ENCODE measurements at places on chromosomes 1 and 21.

- DNase-seq: no peak
These were observed 181.6 kb downstream of the NCAM2 start for GRCh38 chr21:21179619-21180298.

GRCh38 chr1:57674801-57675200 is 250.9 kb upstream of the DAB1 start:
- DNase-seq: no peak

DNA sequence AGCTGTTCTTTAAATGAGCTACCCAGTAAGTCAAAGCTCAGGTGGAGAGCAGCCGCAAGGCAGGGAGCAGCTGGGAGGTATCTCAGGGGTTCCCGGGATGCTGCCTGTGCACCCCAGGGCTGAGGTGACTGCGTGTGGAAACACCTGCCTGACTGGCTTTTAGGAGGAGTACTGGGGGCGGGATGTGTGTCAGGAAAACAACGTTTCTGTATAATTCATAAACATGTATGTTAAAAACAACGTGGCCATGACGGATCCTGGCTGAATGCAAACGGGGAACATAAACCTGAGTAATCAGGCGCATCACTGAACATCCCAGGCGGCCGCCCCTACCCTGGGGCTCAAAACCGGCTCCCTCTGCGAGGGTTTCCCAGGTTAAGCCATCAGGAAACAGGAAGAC is 1.5 kb downstream of the C1orf159 start:
- DNase-seq: no peak

DNA sequence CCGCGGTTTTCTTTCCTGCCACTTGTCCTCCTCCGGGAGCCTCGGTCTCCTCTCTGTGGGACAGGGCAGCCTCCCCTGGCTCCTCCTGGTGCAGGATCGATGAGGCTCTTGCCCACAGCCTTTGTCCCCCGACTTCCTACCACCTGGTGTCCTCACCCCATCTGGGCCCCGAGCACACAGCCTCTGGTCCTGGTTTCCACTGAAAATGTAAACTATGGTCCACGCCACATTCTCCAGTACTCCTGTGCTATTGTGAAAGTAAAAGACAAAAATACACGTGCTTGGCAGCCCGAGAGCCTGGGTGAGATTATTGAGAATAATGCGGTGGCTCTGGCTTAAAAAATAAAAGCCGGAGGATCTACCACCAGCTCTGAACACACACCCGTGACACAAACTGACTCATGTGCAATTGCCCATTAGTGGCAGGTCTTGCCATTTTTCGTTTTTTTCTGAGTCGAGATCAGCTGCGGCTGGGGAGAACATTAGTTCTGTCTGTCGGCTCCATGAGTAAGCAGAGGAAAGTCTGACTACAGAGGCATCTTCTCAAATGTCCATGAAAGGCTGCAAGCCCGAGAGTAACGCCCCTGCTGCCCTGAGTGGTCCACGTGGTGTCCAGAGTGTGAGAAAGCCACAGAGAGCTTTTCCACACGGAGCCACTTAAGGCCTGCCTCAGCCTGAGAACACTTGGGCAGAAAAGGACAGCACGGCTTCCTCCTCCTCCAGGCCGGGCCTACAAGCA is 5.7 kb upstream of the COL6A2 start:
- peak; percentile 85 for DNase-seq

- DNase-seq: no peak
These were observed 4.9 kb upstream of the MAPKAPK2 start for GRCh38 chr1:206679738-206680211.

DNA sequence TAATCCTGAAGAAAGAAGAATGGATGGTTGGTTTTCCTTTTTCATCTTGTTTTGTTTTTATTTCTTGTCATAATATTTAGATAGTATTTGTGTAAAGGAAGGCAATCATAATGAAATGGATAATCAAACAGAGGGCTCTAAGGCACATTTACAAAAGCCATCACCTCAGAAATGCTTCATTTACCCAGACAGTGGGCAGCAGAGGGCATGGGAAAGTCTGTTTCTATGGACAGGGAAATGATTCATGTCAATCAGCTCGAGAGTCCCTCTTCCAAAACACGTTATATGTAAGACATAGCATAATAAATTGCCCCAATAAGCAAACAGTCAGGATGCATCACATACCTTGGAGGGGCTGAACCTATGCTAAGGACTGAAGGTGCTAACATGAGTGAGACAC is 426.1 kb downstream of the PLPP3 start:
- DNase-seq: no peak

GRCh38 chr21:15079269-15079668 is 14.5 kb upstream of the NRIP1 start:
- DNase-seq: no peak

GRCh38 chr1:28986306-28986910 is 72.0 kb downstream of the EPB41 start:
- DNase-seq: no peak

- no peak for DNase-seq
These were observed 439.2 kb downstream of the PTBP2 start for GRCh38 chr1:97160818-97161217.

GRCh38 chr1:87165177-87165576 is 163.5 kb upstream of the LMO4 start:
- DNase-seq: no peak

DNA sequence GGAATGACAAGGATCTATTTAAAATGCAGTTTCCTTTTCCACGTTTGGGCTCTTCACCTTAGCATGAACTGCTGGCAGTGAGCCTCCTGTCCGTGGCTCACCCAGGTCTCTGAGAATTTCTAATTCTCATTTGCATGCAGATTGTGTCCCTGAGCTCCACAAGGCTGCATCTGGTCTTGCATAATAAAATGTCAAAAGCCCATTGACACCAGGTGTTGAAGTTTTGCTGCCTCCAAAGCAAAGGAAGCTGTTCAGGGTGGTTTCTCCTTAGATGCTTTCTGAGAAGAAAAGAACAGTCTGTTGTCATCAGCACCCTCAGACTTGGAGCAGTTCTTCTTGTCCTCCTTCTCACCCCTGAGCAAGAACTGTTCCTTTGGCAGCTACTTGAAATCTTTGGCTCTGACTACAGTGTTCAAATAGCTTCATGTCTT is 433.1 kb upstream of the KAZN start:
- DNase-seq: no peak

DNA sequence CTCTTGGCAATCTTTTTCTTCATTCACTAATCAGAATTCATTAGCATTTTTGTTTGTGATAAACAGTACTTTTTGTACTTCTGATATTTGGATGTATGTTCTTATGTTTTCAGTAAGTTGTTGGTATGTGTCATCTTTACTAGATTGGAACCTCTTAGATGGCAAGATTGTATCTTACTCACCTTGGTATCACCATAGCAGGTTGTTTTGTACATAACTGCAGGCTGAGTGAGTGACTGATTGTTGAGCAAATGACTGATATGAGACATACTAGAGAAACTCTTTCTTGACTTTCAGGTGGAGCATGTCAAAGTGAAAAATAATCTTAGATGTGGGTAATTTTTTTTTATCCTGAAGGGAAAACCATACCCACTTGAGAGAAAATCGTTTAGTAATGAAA is 173.7 kb downstream of the CLEC20A start:
- no peak for DNase-seq

- DNase-seq: no peak
These were observed 1.2 kb downstream of the MYBPH start for GRCh38 chr1:203174324-203174985.

- peak; percentile 50 for DNase-seq
These were observed 8.9 kb upstream of the GOLT1A start for GRCh38 chr1:204222764-204223055.

GRCh38 chr1:162020150-162020549 is 3.5 kb downstream of the OLFML2B start:
- DNase-seq: no peak

GRCh38 chr1:161137881-161138280 is 5.4 kb upstream of the DEDD start:
- DNase-seq: no peak

GRCh38 chr1:36481771-36482723 is 666 bp downstream of the CSF3R start:
- DNase-seq: no peak

- DNase-seq: peak; percentile 86
These were observed 32.3 kb upstream of the TARDBP start for GRCh38 chr1:10980094-10980577.

GRCh38 chr1:15189692-15190370 is 36.3 kb downstream of the TMEM51 start:
- DNase-seq: no peak

DNA sequence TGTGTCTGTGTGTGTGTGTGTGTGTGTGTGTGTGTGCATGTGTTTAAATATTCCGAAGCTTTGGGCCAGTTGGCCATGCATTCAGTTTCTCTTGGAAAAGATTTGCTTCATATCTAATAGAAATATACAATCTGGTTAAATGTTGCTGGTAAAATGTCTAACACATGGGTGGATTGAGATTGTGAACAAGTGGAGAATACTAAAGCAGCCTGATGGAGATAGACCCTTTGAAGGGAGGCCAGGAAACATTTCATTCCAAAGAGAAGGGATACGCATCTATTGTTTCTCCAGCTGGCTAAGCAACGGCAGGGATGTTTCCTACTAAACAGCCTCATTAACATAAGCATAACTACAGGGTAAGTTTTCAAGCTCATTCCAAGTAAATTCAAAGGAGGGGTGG is 257.5 kb upstream of the PTBP2 start:
- DNase-seq: peak; percentile 50

DNA sequence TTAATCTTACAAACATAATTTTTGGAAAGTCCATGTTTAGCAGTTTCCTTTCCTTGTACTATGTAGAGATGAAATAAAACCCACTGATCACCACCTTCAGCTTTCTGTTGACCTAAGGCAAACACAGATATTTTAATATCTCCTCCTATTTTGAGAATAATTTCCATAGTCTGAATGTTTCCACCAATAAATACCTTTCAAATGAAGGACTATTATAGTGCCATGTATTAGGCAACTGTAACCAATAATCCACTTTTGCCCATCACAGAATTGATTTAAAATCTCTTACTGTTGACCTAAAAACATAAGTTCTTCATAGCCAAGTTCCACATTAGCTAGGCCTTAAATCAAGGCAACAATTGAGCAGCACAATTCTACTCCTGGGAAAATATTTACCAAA is 1.8 kb downstream of the CDC42BPA start:
- no peak for DNase-seq

- no peak for DNase-seq
These were observed 44.2 kb upstream of the KDM4A start for GRCh38 chr1:43605766-43606165.

- no peak for DNase-seq
These were observed 321.3 kb downstream of the SIPA1L2 start for GRCh38 chr1:232308616-232309015.

DNA sequence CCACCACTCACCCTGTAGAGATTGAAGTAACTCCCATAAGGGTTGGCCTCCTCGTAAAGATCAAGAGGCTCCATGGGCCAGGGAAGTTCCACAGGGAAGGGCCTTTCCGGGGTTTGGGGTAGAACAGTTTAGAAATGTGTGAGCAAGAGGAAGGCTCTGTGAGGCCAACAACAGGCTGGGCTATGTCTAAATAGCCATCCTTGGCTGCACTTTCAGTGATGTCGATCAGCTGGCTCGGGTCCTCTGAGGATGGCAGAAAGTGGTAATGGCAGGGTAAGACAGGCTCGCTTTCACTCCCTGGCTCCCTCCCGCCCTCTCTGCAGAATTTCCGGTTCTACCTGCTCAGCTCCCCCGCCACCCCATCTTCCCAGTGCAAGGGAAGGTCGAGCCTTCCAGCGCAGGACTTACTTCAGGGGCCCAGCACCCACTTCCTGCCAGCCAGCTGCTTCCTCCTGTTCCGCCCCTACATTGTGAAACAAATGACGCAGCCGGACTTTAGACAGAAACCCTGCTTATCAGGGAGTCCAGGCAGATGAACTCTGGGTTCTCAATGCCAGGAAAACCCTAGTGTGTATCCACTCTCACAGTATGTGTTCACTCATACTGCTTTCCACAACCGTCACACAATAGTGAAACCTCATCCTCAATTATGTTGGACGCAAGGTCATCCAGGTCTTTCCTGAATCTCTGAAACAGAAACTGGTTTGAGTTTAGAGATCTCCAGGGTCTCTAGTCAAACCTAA is 7.3 kb downstream of the F11R start:
- peak; percentile 63 for DNase-seq

DNA sequence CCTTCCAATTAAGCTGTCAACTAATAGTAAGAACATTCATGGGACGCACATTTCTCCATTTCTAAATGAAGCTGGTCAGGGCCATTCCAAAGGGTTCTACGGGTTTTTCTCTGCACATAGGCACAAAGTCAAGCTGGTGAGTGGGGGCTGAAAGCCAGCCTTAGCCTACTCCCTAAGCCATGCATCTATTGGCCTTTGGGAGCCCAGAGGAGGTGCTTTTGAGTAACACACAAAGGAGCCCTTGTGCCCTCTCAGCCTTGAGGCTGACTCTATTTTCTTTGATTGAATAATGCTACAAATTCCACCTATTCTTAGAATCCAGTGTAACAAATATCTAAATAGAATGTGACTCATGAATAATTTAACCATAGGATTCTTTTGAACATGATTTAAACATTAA is 73.6 kb downstream of the RGS13 start:
- no peak for DNase-seq

DNA sequence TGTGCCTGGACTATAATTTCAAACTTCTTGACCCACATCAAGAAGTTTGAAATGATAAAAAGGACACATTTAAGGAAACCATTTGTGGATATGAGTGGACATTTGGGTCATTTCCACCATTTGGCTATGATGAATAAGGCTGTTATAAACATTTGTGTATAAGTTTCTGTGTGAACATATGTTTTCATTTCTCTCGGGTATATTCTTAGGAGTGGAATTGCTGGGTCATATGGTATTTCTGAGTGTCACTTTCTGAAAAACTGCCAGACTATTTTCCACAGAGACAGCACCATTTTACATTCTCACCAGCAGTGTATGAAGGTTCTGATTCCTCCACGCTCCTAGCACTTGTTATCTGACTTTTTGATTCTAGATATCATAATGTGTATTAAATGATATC is 50.8 kb downstream of the GPR137B start:
- DNase-seq: no peak

GRCh38 chr1:86201311-86201710 is 44.7 kb upstream of the COL24A1 start:
- DNase-seq: no peak

DNA sequence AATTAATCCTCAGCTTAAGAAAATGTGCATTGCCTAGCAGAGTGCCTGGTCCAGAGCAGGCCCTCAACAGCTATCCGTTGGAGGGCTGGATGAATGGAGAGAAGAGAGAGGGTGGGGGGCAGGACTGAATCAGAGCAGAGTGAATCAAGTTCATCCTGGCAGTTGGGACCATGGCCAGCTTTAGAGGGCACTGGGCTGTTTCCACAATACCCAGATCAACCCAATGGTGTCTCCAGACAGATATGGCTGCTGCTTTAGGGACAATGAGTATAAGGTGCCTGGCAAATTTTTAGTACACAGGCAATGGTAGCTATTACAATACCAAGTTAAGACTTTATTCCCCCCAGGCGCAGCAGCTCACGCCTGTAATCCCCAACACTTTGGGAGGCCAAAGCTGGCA is 17.1 kb downstream of the EMC1 start:
- no peak for DNase-seq

GRCh38 chr1:244674446-244674845 is 21.5 kb downstream of the DESI2 start:
- DNase-seq: no peak
